ENCODE measurements at places on chromosomes 6 and 20.

- no peak for DNase-seq
These were observed 136.4 kb downstream of the LINC00237 start for GRCh38 chr20:20969701-20970280.

DNA sequence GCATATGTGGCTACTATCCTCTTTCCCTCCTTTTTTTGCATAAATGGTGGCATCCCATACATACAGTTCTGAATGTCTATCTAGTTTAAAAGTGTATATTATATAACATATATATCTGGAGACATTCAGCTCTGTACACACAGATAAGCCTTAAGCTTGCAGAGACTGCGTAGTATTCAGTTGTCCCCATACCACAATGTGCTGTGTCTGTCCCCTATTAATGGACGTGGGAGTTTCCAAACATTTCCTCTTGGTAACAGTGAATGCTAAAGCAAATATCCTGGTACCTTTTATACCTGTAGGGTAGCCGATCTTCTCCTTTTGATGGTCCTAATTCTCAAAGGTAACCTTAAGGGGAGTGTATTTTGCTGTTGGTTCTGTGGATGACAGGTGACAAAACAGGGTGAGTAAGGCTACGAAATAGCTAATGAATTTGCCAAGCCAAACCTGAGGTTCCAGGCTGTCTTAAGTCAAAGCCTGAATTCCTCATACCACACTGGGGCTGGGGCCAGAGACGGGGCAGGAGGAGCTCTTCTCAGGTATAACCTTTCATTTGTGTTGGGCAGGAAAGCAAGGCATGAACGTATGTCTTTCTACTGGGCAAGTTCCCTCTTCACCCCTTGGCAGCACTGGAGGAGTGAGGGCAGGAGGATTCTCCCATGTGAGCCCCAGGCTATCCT, 7.8 kb upstream of the C2 start:
- DNase-seq: no peak

DNA sequence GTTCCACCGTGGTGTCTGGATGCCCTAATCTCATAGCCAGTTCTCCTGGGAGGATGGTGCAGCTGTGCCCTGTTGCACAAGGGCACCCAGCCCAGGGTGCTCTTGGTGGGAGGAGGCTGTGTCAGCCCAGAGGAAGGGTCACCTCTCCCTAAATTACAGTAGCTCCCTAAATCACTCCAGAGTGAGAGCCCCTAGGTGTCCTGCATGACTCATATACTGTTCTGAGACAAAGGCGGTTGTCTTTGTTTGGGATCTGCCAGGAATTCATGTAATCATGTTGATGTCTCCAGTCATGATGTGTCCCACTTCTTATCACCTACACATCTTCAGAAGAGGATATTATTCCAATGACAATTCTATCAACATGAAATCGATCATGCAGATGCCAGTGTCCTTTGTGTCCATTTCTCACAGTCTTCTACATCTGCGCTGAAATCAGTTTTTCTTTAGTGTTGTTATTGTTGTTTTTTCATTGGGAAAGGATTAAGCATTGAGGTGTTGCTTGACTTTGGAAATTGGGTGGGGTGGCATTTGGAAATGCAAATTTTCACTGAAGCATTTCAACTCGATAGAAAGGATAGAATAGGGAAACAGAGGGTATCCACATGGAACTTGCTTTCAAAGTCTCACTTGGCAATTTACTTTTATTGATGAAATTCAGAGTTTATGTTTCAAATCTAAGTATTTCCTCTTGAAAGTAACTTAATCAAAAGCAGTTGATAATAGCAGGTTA, 19.5 kb downstream of the PERP start:
- DNase-seq: no peak

- no peak for DNase-seq
These were observed 105.9 kb downstream of the TRERF1 start for GRCh38 chr6:42345696-42346416.

DNA sequence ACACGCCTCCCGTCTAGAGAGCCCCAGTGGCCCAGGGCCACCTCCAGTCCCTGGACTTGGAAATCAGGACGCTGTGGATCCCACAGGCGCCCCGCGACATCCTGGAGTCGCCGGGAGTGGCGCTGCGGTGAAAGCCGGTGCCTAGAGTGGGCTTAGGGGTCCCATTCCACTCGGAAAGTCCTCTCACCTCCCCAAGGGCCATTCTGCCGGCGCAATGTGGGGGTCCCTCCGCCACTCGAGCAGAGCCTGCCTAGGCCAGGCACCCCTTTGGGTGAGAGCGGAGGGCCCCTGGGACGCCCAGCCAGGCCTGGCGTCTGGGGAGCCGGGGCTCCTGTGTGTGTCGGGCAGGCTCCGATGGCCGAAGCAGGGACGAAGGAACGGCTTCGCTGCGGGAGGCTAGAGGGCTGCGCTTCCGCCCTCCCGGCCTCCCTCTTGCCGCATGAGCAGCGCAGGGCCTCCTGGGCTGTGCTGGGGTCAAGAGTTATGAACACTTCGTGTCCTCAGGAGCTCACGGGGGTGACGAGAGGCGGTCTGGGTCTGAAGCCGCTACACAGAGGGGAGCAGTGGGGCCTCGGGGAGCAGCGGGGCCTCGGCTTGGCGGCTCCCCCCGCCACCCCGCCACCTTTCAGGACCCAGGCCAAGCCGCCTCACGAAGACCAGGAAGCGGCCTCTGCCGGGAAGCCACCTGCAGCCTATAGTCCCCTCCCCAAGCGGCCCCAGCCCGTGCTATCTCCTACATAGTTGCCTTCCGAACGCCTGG, 13.6 kb downstream of the POU3F2 start:
- DNase-seq: no peak

DNA sequence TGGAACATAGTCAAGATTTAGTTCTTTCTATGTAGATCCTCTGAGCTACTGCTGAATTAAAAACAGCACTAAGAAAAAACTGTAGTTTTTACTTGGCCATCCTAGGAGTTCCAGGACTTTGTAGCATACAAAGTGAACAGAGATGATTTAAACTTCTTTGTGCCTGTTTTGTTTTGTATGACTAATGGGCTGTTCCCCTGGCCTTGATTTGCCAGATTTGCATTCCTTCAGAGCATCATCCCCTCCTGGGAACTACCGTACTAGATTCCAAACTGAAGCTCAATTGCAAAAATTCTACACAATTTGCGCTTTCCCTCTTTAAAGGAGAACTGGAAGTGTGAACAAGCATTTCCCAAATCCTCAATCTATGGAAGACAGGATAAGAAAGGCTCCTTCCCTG, 23.1 kb downstream of the ACOT13 start:
- no peak for DNase-seq

DNA sequence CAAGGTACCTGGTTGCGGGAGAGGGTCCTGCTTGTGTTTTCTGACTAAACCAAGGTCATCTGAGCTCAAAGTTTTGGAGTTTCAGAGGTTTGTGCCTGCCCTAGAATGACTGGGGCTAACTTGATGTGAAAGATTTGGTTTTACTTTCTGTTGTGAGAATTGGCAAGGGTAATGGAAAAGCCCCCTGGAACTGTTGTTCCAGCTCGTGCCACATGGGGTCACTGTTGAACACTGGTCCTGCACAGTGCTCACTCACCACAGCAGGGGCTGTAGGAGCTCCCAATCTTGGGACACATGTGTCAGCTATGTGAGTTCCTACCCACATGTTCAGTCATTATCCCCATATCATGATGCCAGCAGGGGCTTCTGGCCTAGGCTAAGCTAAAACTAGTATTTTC, 6.5 kb downstream of the TGM6 start:
- DNase-seq: peak; percentile 17

DNA sequence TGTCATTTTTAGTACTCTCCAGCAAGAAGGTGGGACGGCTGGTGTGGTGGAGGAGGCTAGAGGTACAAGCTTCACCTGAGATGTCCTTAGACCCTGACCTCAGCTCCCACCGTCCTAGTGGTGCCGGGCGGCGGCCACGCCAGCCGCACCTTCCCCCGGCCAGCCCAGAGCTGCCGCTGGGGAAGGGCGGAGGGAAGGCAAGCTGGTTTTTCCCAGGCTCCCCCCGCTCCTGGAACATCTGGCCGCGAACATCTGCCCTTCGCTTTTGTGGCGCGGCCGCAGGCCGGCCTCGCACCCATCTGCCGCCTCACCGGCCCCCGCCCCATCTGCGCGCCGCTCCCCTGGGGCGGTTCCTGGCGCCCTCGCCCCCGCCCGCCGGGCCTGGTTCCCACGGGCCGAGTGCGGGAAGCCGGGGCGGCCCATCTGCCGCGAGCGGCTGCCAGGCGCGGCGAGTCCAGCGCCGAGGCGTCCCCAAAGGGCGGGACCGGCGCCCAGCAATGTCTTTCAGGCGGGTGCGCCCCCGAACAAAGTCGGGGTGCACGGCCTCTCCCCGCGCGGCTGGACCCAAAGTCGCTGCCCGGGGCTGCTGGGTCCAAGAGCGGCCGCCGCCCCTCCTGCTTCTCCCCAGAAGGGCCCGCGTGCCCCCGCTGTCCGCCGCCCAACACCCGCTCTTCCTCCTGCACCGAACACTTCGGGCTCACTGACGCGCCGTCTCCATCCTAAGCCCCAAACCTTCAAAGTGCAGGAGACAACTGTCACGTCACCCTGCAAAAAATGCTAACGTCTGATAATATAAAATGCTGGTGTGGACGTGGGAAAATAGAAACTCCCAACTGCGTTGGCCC, 17.3 kb upstream of the ID1 start:
- no peak for DNase-seq

- DNase-seq: no peak
These were observed 4.0 kb upstream of the SCUBE3 start for GRCh38 chr6:35209622-35210247.

DNA sequence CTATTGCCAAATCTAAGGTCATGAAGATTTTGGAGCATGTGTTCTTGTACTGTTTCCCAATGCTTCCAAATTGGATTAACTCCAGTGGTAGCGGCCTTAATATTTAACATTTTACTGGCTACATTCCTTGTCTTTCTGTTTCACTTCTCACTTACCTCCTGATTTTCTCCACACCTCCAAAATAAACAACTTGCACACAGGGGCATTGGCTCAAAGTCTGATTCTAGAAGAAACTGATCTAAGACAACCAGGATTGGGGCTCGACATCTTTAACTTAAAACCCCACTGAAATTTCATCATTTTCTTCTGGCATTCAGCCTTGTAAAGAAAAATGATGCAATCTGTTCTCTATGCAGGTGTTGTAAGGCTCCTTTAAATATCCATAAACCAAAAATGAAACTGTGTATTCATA, 557.9 kb upstream of the ID4 start:
- DNase-seq: no peak

- no peak for DNase-seq
These were observed 87.8 kb upstream of the HS3ST5 start for GRCh38 chr6:114430534-114431124.

DNA sequence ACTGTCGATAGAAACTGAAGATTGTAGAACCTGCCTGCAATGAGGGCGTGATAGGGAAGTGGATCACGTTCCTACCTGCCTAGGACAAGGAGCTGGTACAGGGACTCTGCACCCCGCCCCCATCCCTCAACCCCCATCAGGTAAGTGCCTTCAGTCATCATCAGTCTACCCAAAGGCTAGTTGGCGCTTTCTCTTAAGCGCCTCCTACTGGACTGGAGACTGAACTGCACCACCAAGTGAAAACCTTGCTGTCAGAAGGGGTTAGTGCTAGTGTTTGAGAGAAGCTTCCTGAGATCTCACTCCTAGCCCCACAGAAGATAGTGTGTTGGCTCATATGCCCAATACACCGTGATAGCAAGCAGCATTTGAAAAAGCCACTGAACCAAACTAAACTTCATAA, 706.5 kb upstream of the MAN1A1 start:
- DNase-seq: no peak

GRCh38 chr20:63967330-63968135, 2.2 kb downstream of the ZNF512B start:
- no peak for DNase-seq

GRCh38 chr20:46791722-46792416, 82.4 kb downstream of the SLC2A10 start:
- no peak for DNase-seq

DNA sequence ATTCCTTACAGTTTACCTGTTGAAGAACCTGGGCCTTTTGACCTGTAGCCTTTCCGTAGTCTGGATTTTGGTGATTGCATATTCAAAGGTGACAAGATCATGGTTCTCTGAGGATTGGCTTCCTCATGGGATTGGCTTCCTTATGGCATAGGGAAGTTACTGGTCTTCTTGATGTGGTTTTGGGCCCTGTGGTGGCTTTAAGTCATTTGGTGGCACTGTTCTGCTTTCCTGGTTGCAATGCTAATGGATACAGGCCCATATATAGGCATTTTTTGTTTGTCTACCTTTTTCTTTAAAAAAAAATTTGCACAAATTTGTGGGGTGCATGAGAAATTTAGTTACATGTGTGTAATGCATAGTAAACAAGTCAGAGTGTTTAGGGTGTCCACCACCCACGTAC, 185.7 kb downstream of the CDKAL1 start:
- no peak for DNase-seq

DNA sequence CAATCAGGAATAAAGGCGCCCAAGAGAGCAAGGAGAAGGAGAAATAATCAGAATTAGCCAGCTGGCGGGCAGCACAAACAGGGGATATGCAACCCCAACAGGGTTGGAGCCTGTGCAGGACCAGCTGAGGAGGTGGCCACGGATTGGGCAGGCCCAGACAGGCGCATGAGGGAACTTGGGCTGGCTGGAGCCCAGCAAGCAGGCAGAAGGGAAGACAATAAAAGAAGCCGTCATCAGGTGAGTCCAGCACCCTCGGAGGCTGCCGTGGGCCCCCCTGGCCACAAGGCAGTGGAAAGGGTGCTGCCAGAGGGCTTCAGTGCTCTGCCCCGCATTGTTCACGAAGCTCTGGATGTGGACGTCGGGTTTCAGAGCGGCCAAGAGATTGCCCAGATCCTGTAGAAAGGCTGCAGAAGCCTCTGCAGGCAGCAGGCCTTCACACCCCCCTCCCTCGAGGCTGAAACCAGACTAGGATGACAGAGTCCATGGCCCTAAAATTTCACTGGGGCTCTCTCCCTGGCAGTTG, 28.4 kb upstream of the MAFB start:
- no peak for DNase-seq

- DNase-seq: no peak
These were observed 67.2 kb downstream of the BACH2 start for GRCh38 chr6:90229331-90230010.

All from T-helper 2 cell (primary cell).